GM03348 (cell line): ENCODE measurements at places on chromosomes 13 and 19.

DNA sequence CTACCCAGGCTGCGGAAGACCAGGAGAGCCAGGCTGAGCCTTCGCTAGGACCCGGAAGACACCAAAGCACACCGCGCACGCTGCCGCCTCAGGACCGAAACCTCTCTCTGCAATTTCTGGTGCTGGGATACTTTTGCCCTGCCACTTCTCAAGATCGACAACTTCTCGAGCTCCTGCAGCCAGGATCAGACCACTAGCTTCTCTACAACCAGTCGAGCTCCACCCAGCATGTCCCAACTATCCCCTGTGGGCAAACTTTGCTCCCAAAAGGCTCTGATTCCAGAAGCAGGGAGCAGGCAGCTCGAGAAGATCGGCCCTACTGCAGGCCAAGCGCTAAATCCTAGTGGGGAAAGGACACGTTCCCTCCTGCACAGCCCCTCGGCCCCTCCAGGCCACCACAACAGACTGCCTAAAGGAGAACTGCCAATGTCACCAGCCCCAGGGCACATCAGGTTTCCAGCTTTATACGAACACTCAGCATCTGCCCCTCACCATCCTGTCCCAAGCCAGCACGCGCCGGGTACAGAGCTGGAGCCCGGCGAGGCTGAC lies 979 bp downstream of the AKAP8 start:
- DNase-seq: peak; percentile 67

- peak; percentile 86 for DNase-seq
Observed at GRCh38 chr13:29969286-29969685, 118.9 kb upstream of the UBL3 start.

DNA sequence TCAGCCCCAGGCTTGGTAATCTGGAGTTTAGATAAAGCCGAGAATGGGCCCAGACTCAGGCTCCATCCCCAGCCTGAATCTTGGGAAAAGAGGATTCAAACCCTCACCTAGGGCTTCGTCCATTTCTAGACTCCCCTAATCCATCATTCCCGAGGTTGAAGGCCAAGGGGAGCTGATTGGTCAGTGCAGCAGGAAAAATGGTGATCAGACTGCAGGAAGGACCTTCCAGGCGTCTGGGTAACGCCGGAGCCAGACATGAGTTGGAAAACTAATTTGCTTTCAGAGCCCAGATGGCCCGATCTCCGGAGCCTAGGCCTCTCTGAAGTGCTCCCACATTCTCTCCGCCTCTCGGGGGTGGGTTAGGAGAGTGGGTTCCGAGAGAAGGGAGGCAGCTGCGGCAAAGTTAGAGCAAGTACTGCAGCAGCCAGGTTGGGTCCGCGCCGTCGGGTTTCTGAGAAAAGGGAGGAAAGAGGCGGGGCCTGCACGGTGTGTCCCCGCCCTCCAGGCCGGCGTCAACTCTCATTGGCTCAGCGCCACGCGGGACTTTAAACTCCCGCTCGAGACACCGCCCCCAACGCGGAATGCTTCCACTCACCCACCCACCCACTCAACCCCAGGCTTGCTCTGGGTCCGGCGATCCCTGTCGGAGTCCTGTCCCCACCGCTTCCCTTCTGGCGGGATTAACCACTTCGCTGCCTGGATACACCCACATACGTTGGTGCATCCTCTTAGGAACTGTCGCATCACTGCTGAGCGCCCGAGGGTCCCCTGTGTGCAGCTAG lies 788 bp upstream of the RTBDN start:
- peak; percentile 48 for DNase-seq

GRCh38 chr13:80309926-80310325 lies 31.0 kb downstream of the SPRY2 start:
- no peak for DNase-seq

DNA sequence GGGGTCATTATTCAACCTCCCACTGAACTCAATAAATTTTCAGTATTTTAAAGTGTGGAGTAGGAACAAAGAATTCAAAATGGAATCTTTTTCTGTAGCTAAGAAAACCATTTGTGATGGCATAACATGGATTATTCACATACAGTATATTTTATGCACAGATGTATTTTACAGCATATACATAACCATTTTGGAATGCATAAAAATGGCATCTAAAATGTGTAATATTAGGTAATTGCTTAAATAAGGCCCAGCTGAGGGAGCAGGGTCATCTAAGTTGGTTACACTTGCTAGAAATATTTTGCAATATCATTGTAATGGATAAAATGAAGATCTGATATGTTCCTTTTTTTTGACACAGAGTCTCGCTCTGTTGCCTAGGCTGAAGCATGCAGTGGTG lies 146.9 kb downstream of the LMO7 start:
- no peak for DNase-seq

DNA sequence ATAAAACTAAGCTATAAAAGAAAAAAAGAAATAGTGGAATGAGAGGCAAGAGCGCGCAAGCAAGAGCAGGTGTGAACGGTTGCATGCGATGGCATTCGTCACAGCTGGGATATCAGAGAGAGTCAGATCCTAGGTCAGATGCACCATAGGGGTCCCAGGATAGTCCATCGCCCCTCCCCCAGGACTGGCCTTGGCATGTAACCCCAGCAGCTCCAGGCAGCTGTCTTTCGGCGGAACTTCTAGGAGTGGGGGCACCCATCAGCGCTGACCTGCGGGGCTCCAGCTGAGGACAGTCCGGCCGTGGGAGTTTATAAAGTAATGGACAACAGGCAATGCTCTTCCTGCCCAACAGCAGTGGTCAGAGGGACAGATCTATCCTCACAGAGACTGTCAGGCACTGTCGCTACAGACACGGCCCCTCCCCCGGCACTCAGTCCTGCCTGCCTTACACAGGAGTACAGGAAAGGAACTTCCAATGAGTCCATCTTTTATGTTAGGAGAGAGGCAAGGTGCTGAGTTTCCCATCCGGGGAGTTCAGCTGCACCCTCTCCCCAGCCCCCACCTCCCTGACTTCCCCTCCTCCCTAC lies 1.4 kb downstream of the SIAH3 start:
- no peak for DNase-seq

- no peak for DNase-seq
Observed at GRCh38 chr13:33787051-33787591, 30.8 kb upstream of the RFC3 start.

DNA sequence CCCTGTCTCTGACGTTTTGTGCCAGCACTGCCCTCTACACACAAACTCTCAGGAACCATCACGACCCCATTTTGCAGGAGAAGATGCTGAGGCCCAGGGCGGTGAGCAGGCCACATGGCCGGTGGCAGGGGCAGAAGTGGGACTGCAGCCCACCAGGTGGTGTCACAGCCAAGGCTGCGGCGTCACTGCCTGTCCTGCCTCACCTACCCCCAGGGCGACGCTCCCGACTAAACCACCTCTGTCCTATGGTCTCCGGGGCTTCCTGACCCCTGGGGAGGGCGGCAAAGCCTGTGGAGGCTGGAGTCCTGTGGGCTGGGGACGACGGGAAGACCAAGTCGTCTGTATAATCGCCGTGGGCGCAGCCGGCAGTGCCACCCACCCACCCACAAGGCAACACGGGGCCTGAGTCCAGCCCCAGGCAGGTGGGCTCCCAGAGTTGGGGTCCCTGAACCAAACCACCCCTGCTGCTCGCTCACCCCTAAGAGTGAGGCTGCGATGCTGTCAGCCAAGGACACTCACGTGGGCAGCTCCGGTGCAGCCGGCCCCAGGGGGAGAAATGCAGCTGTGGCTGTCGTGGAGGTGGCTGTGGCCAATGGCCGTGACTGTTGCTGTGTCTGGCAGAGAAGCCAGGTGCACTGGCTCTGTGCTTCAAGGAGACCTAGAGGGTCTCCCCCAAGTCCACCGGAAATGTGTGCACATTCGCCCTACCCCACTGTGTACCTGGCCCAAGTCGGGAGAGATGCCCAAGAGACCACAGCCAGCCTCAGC lies 29.7 kb downstream of the RASA3 start:
- no peak for DNase-seq

- peak; percentile 48 for DNase-seq
Observed at GRCh38 chr13:44934724-44935123, 54.5 kb downstream of the NUFIP1 start.

DNA sequence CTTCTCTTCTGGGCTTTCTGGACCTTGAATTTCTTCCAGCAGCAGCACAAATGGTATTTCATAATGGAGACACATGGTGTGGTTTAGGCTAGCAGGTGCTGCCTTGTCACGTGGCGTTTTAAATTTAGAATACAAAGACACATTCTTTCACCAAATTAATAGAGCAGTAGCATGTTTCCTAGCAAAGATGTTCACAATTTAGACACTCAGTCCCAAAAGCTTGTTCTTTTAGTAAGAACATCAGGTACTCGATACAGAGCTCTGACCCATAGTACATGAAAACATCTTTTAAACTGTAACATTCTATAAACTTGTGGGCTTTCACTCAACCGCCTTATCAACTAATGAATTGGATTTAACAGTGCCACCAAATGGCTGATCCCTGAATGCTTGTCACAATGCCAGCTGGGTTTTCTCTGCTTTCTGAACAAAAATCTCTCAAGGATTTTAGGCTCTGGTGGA lies 290.1 kb downstream of the DCLK1 start:
- DNase-seq: no peak

- no peak for DNase-seq
Observed at GRCh38 chr13:38090913-38091312, 221.3 kb upstream of the TRPC4 start.

DNA sequence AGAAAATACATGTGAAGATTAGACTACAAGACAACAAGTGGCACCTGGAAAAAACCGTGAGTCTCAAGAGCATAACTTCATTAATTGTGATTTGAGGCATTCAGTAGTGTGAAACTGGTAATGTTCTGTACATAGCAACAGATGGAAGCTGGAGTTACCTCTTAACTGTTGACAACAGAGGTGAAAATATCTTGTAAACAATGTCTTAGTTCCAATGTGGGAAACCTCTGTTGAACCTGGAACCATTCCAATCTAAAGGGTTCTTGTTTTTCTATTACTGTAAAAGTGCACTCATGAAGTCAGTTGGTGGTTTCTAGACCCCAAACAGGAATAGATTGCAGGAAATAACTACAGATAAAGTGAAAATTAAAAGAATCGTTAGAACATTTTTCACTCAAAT lies 728.4 kb downstream of the SLITRK1 start:
- DNase-seq: no peak

- no peak for DNase-seq
Observed at GRCh38 chr13:39770221-39771090, 115.0 kb downstream of the COG6 start.

- peak; percentile 78 for DNase-seq
Observed at GRCh38 chr19:55647732-55648584, at the start of gene CCDC106. Gene CCDC106 (plus strand): TSS chr19:55648212. CDS start chr19:55649047, 835 bp downstream.

GRCh38 chr13:94400874-94401273 lies 78.6 kb downstream of the DCT start:
- no peak for DNase-seq

- no peak for DNase-seq
Observed at GRCh38 chr13:33489563-33489962, 204.0 kb upstream of the STARD13 start.

DNA sequence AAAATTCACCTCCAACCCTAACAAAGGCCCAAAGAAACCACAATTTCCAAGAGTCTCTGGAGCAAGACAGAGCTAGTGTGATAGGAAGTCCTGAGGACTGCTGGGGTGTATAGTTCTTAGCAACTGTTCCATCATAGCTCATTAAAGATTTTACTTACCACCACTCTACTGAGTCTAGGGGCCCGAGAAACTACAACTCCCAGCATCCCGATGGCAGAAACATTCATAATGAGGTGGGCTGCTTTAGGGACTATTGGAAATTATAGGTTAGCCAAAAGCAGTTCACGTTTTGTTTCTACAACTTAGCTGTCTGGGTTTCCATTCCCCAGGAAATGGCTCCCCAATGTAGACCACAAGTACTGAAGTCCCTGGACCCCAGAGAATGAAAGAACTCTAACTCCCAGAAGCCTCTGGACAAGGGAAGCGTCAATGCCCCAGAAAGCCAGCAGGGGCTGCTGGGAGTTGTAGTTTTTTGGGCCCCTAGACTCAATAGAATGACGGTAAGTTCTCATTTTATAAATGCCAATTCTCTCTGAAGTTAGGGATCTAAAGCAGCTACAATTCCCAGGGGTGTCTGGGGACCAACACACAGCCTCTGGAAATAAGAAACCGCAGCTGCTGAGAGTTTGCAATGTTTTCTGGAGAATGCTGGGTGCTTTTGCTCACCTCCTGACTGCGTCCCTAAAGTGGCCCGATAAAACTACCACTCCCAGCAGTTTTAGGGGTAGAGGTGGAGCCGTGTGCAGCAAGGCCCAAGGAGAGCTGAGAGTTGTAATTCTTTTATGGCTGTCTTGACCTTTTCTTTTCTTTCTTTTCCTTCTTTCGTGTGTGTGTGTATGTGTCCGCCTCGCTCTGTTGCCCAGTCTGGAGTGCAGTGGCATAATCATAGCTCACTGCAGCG lies 11.1 kb downstream of the FTL start:
- no peak for DNase-seq

DNA sequence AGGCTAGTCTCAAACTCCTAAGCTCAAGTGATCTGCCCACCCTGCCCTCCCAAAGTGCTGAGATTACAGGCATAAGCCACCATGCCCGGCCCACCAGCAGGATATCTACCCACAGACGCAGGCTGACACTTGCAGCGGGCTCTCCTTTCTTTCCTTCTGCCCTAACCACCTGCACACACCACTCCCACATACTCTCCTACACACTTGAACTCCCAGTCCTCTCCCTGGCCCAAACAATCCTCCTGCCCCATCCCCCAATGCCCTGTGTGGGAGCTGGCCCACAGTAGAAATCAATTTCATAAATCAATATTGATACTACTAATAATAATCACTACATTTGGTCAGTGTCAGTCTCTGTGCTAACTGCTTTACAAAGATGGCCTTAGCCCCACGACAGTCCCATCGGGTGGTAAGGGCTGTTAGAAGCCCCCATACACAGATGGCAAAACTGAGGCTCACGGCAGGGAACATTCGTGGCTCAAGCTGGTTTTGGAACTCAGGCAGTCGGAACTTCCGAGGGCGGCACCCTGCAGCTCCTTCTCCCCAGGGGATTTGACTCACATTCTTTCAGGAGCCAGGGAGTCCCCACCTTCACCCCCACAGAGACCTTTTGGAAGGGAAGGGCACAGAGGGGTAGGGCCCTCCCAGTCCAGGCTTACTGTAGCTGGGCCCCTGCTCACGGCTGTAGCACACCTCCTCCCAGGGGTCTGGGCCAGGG lies 3.4 kb upstream of the DPF1 start:
- DNase-seq: no peak

DNA sequence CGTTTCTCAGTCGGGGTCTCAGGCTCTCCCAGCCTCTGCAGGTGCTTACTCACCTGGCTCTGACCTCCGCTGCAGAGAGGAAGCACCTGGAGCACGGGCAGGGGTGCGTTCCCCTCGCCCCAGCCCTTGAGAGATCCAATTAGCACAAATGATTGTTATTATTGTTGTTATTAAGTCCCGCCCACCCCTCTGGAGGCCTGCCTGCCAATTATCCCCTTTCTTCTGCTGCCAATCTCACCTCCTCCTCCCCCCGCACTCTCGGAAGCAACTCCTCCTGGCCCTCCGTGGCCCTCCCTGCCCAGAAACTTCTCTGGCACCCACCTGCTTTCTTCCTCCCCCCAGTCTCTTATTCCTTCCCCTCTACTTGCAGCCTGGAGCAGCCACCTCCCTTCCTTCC lies 8.8 kb downstream of the ZNF787 start:
- no peak for DNase-seq

GRCh38 chr13:49859560-49859959 lies 67.1 kb upstream of the KPNA3 start:
- peak; percentile 79 for DNase-seq

GRCh38 chr19:46133101-46133627 lies 8.7 kb upstream of the IGFL3 start:
- peak; percentile 60 for DNase-seq
